Suppressor macrophage (primary cell): ENCODE measurements at places on chromosomes 13 and 19.

DNA sequence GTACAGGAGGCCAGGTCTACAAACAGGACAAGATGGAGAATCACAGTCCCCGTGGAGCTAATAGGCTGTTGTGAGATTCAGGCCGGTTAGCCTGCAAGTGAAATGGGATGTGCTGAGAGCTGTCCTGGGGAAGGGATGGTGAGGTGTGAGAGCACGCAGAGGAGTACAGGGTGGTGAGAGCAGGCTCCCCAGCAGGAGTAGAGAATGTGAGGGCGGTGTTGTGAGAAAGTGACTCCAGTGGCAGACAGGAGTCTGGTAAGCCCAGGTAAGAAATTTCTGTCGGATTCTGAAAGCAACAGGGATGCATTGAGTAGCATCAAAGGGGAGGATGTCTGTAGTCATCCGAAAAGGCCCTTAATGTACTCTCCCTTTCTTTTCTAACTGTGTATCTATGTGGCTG lies 50.7 kb upstream of the GPR183 start:
- no peak for DNase-seq

DNA sequence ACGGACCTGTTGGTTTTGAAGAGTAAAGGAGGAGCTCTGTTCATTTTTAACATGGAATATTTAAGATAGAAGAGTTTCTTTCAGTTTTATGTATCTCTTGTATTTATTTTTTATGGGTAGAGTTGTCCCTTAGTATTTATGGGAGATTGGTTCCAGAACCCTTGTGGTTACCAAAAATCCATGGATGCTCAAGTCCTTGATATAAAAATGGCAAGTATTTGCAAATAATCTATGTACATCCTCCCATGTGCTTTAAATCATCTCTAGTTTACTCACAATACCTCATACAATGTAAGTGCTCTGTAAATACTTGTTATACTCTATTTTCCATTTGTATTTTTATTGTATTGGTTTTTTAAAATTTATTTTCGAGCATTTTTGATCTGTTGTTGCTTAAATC lies 63.1 kb downstream of the TM9SF2 start:
- DNase-seq: no peak

DNA sequence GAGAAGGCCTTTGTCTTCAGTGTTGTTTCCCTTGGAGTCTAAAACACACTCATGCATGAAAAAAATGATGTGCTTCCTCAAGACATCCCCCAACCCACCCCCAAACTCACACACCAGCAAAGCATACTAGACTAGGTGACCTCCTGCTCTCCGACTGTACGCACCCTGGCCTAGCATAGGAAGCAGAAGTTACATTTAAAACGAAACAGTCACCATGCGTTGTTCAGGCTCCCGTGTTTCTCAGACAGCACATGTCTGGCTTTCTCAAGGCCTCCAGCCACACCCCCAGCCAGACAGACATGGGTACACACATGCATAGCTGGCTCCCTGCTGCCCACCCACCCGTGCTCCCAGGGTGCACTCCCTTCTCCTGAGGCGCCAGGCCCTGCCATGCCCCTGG lies 28.7 kb upstream of the C1QTNF9 start:
- DNase-seq: peak; percentile 88

DNA sequence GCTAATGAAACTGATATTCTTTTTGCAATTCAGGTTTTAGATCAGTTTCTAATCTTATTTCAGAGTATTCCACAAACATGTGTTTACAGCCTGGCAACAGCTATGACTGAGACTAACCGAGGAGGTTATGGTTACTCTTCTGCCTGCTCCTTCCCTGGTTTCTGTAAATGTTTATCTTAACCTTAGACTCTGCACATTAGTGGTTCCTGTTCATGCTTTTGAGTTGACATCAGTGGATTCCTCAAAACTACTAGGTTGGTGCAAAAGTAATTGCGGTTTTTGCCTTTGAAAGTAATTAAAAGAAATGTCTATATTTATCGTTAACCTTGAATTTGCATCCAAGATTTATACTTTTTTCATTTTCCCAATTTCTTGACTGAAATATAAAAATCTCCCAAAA lies 237.0 kb upstream of the TSHZ3 start:
- DNase-seq: no peak

- DNase-seq: peak; percentile 36
Measured at GRCh38 chr19:17455308-17456123, 5.2 kb downstream of the NXNL1 start.

DNA sequence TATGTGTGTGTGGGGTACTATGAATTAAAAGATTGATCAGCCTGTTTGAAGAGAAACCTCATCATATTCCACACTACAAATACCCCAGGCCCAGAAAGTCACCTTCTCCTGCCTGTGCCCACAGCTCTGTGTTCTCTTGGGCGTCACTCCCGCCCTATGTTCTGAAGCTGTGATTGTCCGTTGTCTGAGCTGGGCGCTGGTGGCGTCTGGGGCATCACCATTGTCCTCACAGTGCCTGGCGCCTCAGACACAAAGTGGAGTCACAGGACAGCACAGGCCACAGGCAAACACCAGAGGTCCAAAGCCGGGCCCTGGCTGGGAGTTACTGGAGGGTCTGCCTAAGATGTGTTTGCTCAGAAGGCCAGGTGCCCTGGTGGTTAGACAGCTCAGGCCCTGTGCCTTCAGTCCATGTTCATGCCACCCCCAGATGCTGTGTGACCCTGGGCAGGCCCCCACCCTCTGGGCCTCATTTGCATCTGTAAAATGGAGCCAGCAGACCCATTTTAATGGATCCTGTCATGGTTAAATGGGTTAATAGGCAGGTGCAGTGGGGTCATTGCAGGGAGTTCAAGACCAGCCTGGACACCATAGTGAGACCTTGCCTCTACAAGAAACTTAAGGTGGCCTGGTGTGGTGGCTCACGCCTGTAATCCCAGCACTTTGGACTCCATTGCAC lies 34.5 kb downstream of the DNM2 start:
- no peak for DNase-seq

- peak; percentile 77 for DNase-seq
Measured at GRCh38 chr19:13881692-13882418, 4.9 kb downstream of the NANOS3 start.

DNA sequence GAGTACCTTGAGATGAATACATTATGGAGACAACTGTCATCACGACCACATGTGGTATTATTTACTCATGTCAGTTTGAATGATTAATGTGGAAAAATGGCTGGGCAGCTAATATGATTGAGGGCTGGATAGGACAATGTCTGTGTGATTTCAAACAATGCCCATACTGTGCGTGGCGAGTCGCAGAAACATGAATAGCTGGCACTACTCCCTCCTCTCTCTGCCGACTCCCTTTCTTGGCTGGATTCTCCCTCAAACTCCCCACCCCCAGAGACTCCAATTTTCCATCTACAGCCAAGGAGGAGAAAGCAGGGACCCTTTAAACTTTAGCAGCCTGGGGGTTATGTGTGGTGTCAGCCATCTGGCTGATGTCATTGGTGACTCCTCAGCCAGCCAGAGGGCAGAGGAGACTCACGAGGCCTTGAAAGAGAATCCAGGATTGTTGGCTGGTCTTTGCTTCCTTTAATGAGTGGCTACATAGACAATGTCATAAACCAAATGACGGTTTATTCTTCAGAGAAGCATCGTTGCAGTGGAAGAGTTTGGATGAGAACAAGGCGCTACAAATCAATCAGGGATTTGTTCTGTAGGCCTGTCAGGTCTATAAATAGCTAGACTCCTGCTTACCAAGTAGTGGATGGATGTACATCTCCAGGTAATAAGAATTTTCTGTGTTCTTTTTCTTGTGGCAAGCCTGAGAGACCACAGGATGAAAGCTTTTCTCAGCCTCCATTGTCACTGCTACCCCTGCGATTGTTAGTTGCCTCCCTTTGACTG lies 165.6 kb downstream of the DLEU7 start:
- no peak for DNase-seq
